ENCODE measurements at places on chromosomes 3 and 15. TPM values are rescaled to one million over a fixed set of nuclear protein-coding genes. Genes with fewer than 3 reads are reported as not detected.

GRCh38 chr15:67690936-67691335 lies 134.4 kb upstream of the SKOR1 start:
- no peak for DNase-seq

DNA sequence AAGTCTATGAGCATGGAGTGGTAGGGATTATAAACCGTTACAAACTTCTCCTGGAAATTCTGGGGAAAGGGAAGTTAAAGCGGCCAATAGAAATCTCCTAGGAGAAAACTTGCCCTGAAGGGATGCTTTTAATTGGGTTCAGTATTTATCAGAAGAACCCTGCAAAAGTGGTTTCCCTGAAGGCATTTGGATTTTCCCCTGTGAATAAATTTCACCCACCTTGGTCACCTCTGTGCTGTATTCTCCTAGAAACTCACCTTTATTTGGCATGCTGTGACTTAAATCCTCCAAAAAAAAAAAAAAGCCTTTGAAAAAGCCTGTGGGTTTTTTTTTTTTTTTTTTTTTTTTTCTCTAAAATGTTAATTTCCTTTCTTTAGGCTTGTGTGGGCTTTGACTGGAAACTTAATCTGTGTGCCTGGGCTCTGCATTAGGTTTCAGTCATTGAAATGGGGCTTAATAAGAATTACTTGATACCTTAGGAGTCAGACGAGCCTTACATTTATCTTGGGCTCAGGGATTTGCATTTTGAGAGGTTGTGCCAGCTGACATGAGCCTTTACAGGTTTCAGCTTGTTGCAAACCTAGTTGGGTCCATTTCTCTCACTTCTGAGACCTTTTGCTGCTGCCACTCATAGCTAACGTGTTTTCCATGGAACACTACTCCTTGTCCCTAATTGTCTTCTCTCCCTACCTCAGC lies 22.0 kb downstream of the TGFBR2 start:
- no peak for DNase-seq

DNA sequence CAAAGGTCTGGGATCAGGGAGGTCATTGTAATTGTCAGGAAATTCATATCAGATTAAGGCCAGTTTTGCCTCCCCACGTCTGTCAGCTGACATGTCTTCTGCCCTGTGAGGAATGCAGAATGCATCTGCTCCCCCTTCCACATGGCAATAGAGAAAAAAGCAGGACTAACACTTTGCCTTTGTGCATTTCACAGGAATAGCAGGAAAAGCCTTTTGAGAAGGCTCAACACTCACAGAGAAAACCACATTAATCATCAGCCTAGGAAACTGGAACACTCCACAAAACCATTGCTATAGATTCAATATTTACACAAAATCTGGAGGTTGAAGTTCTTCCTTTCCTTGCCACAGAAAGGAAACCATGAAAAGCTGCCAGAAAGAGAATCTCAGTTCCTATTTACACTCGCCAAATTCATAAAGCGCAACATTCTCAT lies 165.2 kb upstream of the HES1 start:
- DNase-seq: no peak

GRCh38 chr15:50945725-50946124 lies 37.2 kb downstream of the AP4E1 start:
- DNase-seq: no peak

GRCh38 chr3:52614689-52615088 lies 71.0 kb downstream of the PBRM1 start:
- no peak for DNase-seq

The CCK gene
- polyA plus RNA-seq: 0.11 TPM

The DNAJA4 gene
- 20.2 TPM for polyA plus RNA-seq

The PDHB gene
- polyA plus RNA-seq: 130 TPM

DNA sequence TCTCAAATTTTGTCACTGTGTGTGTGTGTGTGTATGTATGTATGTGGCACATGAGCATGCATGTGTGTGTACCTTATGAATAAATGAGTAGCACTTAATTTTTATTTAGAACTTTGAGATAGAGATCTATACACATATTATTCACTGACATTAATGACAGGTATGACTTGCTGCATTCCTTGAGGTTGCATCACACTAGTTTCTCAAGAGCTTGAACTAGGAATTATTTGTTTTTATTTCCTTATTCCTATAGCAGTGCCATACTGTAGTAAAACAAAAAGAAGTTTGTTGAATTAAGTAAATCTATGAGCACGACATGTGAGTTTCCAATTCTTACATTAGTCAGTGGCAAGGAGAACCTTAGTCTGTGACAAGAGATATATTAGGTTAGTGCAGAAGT lies 943.9 kb downstream of the ROBO1 start:
- DNase-seq: no peak

The PPP2R3A gene
- 24.5 TPM for polyA plus RNA-seq

The NEK10 gene
- 2.1 TPM for polyA plus RNA-seq

DNA sequence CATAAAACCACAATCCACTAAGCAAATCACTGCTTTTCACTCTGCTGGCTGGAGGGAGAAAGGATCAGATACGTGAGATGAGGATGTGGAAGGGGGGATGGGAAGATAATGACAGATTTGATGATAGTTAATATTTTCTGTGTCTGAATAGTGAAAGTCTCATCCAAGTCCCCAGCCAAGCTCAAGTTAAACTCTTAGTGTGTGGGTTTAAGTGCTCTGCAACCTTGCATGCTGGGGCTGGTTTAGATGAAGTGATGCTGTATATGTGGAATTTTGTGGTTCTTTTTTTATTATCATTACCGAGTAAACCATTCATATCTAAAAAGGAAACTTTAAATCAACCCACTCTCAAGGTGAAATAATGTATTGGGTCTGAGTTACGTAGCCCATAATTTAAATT lies 111.0 kb downstream of the TPRG1 start:
- no peak for DNase-seq

GRCh38 chr15:90871716-90872485 lies 3.5 kb downstream of the FURIN start:
- DNase-seq: no peak

DNA sequence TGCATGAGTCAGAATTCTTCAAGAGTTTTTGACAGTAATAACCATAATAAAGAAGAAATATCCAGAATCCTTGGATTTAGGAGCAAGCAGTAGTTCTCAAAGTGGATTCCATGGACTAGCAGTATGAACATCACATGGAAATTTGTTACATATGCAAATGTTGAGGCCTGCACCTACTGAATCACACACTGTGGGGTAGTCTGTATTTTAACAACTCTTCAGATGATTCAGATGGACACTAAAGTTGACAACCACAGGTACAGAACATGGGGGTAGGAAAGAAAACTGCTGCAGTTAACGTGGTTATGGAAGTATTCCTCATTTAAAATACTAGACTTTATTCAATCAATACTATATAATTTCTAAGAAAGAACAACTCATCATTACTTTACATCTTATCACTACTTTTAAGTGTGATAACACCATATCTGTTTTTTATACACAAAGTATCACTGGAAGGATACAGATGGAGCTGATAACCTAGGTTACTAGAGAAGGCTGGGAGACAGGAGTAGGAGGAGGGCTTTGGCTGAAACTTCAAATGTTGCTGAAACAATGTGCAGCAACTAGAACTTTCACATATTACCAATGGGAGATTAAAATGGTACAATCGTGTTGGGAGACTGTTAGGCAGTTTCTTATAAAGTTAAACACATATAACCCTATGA lies 11.7 kb downstream of the NEDD4 start:
- DNase-seq: no peak

DNA sequence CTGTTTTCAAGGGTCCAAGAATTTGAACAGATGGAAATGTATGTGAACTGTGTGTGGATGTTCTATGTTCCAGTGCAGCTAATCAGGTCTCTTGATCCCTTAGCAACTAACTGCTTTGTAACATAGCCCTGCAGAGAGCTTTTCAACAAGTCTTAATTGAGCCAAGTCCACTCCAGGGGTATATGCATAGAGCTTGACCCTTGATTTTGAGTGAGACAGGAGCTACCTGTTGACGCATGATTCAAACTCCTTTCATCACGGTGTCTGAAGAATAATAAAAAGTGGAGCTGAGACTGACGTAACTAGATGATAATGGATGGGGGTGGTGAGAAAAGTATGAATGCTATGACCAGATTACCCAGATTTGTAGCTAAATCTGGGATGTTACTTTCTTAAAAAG lies 93.3 kb upstream of the CCDC54 start:
- DNase-seq: no peak

GRCh38 chr3:16070707-16071106 lies 103.8 kb upstream of the GALNT15 start:
- no peak for DNase-seq

GRCh38 chr3:10614168-10614567 lies 108.8 kb upstream of the ATP2B2 start:
- DNase-seq: no peak

- no peak for DNase-seq
Observed at GRCh38 chr3:99834211-99834957, 16.7 kb downstream of the CMSS1 start.

GRCh38 chr15:42065468-42065867 lies 28.9 kb downstream of the PLA2G4D start:
- no peak for DNase-seq

DNA sequence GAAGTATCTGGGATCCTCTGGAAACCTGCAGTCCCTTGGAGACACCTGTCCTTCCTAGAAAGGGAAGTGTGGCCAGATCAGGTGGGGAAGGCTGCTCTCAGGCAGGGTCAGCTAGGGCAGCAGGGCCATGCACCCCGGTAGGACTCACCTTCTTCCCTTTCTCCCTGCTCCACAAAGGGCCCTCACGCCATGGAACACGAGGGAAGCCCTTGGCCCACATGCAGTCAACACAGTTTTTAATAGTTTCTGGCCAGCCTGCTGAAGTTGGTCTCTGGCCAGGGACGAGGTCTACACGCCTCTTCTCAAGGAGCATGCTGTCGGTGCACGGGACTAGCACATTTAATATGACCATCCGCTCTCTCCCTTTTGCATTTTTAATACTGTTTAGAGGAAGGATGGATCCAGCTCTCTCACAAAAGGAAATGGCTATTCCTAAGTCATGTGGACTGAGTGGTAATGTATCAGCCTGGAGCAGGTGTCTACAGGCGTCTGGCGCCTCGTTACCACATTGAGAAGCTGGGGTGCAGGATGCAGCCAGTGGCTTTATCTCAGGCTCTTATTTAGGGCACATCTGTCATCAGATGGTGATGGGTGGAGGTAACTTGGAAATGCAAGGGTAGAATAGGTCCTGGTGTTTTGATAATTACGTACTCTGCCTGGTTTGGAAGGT lies 153.9 kb downstream of the KLF13 start:
- DNase-seq: no peak

GRCh38 chr3:107985496-107985895 lies 105.3 kb downstream of the CD47 start:
- DNase-seq: no peak

The SOX14 gene
- polyA plus RNA-seq: not detected

DNA sequence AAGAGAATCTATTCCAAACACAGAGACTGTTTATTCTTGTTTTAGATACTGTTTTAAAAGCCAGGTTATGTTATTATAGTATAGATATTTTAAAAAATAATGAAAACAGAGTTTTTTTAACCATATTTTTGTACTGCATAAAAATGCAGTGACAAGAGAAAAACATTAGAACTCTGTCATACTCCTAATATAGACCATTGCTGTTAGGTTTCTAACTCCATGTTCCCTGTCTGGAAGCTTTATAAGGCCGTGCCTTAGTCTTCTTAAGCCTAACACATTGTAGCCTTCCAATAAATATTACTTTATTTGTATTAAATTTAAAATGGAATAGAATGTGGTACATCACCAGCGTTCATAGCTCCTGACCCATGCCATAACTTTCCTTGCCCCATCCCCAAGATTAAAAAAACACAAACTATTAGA lies 53.2 kb downstream of the MBNL1 start:
- no peak for DNase-seq

Measured in right renal cortex interstitium (tissue), 3 donors.